Mesenchymal stem cell (in vitro differentiated cells and primary cell): ENCODE measurements at places on chromosomes 12 and 14.

DNA sequence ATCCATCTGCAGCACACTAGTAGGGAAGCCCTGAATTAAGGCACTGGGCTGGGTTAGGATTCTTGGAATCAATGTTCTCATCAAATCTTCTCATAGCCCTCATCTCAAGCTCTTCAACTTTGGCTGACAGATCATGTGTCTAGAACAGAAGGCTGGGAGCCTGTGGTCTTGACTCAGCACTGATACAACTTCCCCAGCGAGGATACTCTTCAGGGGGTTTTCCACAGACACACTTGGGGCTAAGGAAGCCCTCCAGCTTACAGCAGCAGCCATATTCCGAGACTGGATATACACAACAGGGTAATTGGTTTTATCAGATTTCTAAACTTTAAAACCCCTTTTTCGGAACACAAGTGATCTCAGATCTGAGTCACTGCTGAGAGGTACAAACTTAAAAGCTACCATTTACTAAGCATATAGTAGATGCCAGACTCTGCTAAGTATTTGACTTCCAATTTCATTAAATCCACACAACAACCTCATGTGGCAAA is 3.5 kb downstream of the FMNL3 start:
- peaks cover 18% of the 10 kb centered on the region for H3K4me1 ChIP-seq
- H3K36me3 ChIP-seq = no peaks in the 10 kb centered on the region
- peak overlapping the region; percentile 13 for H3K27ac ChIP-seq
- H3K4me3 ChIP-seq = peak overlapping the region; percentile 3
- DNase-seq = peak; percentile 91

GRCh38 chr14:33847066-33847465 is 103.8 kb downstream of the EGLN3 start:
- no peak for DNase-seq
- H3K4me1 ChIP-seq = no peaks in the 10 kb centered on the region
- peaks cover 36% of the 10 kb centered on the region for H3K27me3 ChIP-seq
- no peak overlapping the region for H3K4me3 ChIP-seq

DNA sequence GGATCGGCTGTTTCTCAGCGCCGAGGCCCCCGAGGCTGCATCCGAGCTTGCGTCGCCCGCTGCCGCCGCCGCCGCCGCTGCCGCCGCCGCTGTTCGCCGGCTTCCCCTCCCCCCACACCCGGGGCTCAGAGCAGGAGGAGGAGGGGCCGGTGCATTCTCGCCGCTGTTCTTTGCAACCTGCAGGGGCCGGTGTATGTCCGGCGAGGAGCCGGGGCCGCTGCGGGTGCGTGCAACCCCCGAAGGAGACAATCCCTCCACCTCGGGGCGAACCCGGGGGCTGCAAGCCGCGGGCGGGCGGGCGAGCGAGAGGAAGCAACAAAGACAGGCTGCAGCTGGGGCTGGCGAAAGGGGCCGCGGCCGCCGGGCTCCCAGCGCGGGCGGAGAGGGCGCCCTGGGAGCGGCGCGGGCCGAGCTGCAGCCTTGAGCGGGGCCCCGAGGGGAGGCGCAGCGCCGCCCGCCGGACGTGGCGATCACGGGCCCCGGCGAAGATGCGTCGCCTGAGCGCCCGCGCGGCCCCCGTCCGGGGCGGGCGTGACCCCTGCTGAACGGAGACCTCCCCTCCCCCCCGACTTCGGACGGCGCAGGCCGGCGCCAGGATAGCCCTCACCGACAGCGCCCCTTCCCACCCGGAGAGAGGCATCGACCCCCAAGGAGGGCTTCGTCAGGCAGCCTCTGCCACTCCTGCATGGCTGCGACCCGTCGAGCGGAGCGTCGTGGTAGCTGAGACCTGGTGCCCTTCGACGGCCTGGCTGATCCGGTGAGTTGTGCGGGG is 702 bp downstream of the FAM222A start:
- H3K4me1 ChIP-seq = peaks cover 10% of the 10 kb centered on the region
- peak overlapping the region; percentile 65 for H3K4me3 ChIP-seq
- H3K27ac ChIP-seq = no peak overlapping the region
- no peaks in the 10 kb centered on the region for H3K36me3 ChIP-seq
- peak; percentile 71 for DNase-seq
- H3K27me3 ChIP-seq = peaks cover 80% of the 10 kb centered on the region

DNA sequence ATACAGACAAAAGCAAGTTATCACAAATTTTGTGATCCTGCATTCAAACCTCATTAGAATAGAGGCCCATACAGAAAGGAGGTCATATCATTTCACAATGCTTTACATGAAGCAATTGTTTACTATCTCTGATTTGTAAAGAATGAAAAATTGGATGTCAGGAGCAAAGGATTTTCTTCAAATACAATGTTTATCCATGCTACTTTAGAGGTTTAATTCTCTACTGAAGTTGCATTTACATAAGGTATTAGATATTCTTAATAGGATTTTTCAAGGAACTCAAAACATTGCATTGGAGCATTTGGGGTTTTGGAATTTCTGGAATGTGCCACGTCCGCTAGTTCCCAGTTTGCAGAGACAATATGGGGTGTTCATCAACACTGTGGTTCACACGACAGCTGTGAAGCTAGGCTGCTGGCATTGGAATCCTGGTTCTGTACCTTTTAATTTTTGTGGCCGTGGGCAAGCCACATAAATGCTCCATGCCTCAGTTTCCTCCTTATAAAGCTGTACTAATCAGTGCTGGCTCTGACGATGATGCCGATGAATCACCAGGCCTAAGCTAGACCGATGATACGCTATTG is 174.8 kb downstream of the APAF1 start:
- no peak overlapping the region for H3K4me3 ChIP-seq
- H3K36me3 ChIP-seq = no peaks in the 10 kb centered on the region
- peaks cover 7% of the 10 kb centered on the region for H3K4me1 ChIP-seq

DNA sequence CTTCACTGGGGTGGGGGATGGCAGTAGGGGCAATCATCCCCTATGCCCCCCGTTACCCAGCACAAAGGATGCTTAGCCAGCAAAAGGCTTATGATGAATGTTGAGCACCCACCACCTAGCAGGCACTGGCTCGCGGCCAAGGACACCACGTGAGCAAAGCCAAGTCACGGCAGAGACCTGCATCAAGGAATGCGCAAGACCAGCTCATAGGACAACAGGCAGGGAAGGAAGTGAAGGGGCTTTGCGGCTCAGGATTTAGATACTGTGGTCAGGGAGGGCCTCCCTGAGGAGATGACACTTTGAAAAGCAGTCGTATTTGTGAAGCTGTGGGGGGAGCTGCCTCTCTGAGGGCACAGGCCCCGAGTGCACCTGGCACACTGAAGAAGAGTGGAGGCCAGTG is 32.8 kb downstream of the SH2B3 start:
- H3K27me3 ChIP-seq = no peaks in the 10 kb centered on the region
- peaks cover 68% of the 10 kb centered on the region for H3K4me1 ChIP-seq
- peak overlapping the region; percentile 86 for H3K27ac ChIP-seq
- peak; percentile 62 for DNase-seq
- H3K36me3 ChIP-seq = peaks cover 35% of the 10 kb centered on the region

DNA sequence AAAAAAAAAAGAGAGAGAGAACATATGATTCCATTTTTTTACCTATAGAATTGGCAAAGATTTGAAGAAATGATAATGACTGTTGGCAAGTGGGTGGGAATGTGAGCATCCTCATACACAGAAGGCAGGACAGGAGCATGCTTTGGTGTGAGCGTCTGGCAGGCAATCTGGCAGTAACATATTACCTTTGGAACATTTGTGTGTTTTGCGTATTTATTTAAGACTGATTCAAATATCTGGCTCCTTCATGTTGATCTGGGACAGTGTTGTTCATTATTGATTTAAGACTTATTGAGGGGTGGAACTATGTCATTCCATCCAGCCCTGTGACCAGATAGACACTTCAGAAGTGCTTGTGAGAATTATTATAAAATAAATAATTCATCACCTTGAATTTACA is 53.1 kb downstream of the PPP1R36 start:
- H3K36me3 ChIP-seq = no peaks in the 10 kb centered on the region
- H3K27me3 ChIP-seq = no peaks in the 10 kb centered on the region
- H3K4me3 ChIP-seq = no peak overlapping the region
- DNase-seq = no peak
- no peak overlapping the region for H3K27ac ChIP-seq

GRCh38 chr12:131438881-131439280 is 272.0 kb upstream of the SFSWAP start:
- H3K36me3 ChIP-seq = no peaks in the 10 kb centered on the region
- H3K4me3 ChIP-seq = no peak overlapping the region
- DNase-seq = no peak
- no peaks in the 10 kb centered on the region for H3K4me1 ChIP-seq
- peaks cover 10% of the 10 kb centered on the region for H3K27me3 ChIP-seq

- no peak for DNase-seq
- H3K27ac ChIP-seq = no peak overlapping the region
- H3K27me3 ChIP-seq = peaks cover 49% of the 10 kb centered on the region
- peaks cover 8% of the 10 kb centered on the region for H3K4me1 ChIP-seq
- peak overlapping the region; percentile 27 for H3K4me3 ChIP-seq
- peaks cover 8% of the 10 kb centered on the region for H3K36me3 ChIP-seq
Measured at GRCh38 chr14:52053044-52053443, 15.8 kb downstream of the NID2 start.

- H3K4me3 ChIP-seq = no peak overlapping the region
- H3K27ac ChIP-seq = no peak overlapping the region
Measured at GRCh38 chr14:91508105-91508504, 2.0 kb downstream of the PPP4R3A start.

- H3K4me1 ChIP-seq = no peaks in the 10 kb centered on the region
- H3K36me3 ChIP-seq = no peaks in the 10 kb centered on the region
- H3K27ac ChIP-seq = no peak overlapping the region
- no peak overlapping the region for H3K4me3 ChIP-seq
Measured at GRCh38 chr12:104496336-104496735, 39.6 kb downstream of the CHST11 start.

GRCh38 chr12:14884458-14884878 is 1.2 kb downstream of the MGP start:
- no peaks in the 10 kb centered on the region for H3K36me3 ChIP-seq
- peak overlapping the region; percentile 71 for H3K4me3 ChIP-seq
- peak; percentile 69 for DNase-seq
- H3K27me3 ChIP-seq = no peaks in the 10 kb centered on the region
- peak overlapping the region; percentile 54 for H3K27ac ChIP-seq
- no peaks in the 10 kb centered on the region for H3K4me1 ChIP-seq

DNA sequence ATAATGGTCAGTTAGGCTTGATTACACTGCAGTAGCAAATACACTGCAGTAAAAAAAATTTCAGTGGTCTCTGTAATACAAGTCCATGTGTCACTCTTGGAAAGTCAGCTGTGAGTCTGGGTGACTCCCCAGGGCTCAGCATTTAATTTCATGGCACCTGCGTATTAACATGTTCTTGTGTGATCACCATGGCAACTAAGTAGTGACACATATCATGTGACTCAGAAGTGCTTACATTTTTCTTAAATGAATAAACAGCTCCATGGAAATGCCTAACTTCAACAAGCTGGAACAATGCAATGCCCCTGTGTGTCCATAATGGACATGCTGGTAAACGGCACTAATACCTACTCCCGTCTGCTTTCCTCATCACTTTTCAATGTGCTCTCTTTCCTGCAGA is 88.5 kb upstream of the ANO4 start:
- no peaks in the 10 kb centered on the region for H3K36me3 ChIP-seq
- peak; percentile 93 for DNase-seq
- no peak overlapping the region for H3K4me3 ChIP-seq
- no peak overlapping the region for H3K27ac ChIP-seq

DNA sequence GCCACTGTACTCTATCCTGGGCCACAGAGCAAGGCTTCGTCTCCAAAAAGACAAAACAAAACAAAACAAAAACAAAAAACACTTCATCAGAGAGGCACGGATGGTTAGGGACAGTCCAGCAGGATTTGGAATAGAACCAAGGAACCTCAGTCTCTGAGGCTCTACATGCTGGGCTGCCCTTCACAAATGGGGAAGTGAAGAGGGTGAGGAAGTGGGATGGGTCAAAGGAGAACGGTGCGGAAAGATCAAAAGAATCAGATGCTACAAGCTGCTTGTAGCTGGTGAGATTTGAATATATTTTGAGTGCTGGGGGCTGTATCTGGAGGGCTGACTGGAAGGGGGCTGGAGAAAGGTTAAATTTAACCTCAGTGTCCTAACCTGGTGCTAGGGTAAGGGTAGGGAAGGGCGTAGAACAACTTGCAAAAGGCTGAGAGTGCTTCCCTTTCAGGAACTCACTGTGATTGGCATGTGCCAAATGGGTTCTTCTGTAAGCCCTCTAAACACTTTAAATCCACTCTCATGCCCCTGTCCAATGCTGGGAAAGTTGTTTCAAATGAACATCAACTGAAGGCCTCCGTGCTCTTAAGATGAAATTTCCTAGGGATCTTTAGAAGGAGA is 4.6 kb downstream of the FOXJ2 start:
- H3K27me3 ChIP-seq = no peaks in the 10 kb centered on the region
- no peak overlapping the region for H3K27ac ChIP-seq
- no peak for DNase-seq

DNA sequence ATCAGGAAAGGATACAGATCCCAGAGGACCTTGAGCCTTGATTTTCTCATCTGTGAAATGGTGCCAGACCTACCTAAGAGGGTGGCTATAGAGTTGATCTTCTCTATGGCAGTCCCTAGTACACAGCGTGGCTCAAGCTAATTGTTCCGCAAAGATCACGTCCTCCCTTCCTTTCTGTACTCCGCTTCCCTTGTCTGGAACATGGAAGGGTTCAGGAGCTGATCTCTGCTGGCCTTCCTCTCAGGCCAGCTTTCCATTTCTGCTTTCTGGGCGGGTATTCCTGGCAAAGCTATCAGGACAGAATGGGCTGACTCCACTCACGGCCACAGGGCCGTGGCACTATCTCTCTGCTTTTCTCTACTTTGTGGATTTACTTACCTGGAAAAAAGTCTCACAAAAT is 6.5 kb downstream of the CAMKK2 start:
- H3K27me3 ChIP-seq = no peaks in the 10 kb centered on the region
- H3K4me1 ChIP-seq = peaks cover 12% of the 10 kb centered on the region
- no peak overlapping the region for H3K4me3 ChIP-seq
- no peak overlapping the region for H3K27ac ChIP-seq

DNA sequence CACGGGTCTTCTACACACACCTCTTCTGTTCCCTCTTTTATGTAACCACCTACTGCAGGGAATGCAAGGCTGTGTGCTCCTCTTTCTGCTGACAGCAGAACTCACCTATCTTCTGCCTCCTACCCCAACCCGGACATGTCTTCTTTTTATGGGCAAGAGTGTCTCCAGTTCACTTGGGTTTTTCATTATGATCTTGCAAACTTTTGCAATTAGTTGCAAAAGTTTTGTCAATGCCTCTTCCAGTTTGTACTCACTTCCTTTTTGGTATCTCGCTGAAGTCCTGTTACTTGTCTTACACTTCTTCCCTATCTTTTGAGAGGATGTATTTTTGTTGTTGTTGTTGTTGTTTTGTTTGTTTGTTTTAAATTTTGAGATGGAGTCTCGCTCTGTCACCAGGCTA is 50.6 kb downstream of the DRAM1 start:
- H3K4me3 ChIP-seq = no peak overlapping the region
- H3K36me3 ChIP-seq = peaks cover 6% of the 10 kb centered on the region
- peaks cover 5% of the 10 kb centered on the region for H3K4me1 ChIP-seq
- DNase-seq = no peak

- H3K4me3 ChIP-seq = no peak overlapping the region
- H3K27ac ChIP-seq = no peak overlapping the region
- H3K36me3 ChIP-seq = peaks cover 28% of the 10 kb centered on the region
- peaks cover 6% of the 10 kb centered on the region for H3K4me1 ChIP-seq
- no peak for DNase-seq
Measured at GRCh38 chr12:123026094-123026853, 45.8 kb downstream of the ARL6IP4 start.
